ENCODE measurements at places on chromosomes 5 and 9.

GRCh38 chr9:95017661-95018060, 291.2 kb downstream of the AOPEP start:
- no peak for DNase-seq

GRCh38 chr9:6199596-6199995, 16.0 kb upstream of the IL33 start:
- DNase-seq, result no peak

- no peak for DNase-seq
These were observed 14.6 kb downstream of the PAPPA start for GRCh38 chr9:116168231-116168630.

DNA sequence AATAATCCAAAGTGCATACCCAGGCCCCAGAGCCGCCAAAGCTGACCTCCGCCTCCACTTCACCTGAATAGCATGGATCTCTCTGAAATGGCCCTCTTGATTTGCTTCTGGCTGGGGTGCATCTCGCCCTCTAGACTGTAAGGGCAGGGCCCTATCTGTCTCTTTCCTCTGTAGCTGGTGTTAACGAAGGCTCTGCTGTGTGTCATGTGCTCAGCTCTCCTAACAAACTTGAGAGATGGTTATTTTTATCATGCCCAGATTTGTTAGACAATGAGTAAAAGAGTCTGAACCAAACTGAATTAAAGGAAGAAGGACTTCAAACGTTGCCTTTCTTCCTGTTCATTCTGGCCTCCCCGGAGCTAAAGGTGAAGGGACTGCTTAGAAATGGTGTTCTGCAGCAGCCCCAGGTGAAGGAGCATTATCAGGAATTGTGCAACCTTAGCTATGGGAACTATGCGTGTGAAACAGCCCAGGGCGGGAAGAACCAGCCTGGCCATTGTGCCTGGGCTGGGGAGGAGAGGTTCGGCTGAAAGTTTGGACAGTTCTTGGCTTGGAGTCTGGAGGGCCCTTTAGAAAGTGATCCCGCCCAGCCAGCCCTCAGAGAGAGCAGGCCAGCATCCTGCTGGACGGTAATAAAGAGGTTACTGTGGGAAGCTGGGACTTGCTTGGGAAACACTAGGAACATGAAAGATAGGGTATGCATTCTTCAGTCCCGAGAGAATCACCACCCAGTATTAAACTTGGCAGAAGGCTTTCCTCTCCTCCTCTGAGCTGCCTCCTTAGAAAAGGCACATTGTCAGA, 73.5 kb downstream of the WWC1 start:
- no peak for DNase-seq

GRCh38 chr5:143118222-143118621, 285.3 kb downstream of the NR3C1 start:
- DNase-seq, result no peak

DNA sequence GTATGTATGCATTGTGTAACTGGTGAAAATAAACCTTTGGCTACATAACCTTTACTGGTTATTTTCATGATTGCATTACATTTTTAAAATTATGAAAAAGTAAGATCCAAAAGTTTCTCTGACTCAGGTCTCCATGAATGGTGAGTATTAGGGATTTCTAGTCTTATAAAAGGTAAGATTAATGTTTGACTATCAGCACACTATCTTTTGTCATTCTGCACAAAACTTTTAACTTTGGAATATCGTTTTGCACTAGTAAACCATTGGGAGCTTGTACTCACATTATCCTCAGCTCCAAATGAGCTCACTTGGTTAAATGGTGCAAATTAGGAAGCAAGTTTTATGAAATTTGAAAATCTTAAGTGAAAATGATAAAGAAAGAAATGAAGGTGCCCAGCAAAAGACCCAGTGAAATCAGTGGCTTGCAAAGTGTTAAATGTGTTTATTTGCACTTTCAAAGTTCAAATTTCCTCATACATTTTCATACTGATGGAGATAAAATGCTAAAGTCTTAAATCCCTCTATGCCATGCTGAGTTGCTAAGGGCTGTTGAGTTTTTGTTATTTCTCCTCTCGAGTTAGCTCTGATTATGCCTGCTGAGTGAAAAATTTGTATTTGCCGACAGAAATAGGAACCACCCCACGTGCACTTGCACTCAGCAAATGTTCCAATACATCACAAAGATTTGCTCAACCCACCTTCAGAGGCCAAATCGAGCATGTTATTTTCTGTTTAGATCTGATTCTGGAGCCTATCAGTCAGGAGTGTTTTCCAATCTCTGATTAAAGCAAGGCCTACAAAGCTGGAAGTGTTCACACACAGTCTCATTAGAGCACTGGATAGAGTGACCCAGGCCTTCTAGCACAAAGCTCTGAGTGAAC, 885.7 kb downstream of the NR2F1-AS1 start:
- no peak for DNase-seq

DNA sequence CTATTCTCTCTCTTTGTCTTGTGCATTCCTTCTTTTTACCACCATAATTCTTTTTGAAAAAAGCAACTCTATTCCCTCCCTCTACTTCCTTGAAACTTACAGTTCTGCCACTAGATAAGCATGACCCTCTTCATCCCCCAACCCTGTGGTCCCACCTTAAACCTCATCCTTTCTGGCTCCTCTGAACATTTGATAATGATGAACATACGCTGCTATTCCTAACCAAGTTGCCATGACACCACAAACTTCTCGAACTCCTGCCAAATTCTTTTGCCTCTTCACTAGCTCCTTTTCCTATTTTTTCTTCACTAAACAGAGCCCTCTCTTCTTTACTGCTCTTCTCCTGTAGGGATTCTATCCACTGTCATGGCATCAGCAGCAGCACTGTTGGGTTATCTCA, 57.1 kb downstream of the MOCS2 start:
- DNase-seq, result no peak

DNA sequence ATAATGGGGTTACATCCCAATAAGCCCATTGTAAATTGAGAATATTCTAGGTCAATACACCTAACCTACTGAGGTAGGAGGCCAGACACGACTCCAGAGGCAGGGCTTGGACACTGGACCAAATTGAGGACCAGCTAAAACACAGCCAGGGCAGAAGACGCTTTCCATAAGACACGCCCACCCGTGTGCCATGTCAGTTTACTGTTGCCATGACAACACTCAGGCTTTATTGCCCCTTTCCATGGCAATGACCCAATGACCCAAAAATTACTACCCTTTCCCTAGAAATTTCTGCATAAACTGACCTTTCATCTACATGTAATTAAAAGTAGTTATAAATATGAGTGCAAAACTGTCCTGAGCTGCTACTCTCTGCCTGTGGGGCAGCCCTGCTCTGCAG, 31.5 kb downstream of the SLC22A4 start:
- DNase-seq, result no peak

DNA sequence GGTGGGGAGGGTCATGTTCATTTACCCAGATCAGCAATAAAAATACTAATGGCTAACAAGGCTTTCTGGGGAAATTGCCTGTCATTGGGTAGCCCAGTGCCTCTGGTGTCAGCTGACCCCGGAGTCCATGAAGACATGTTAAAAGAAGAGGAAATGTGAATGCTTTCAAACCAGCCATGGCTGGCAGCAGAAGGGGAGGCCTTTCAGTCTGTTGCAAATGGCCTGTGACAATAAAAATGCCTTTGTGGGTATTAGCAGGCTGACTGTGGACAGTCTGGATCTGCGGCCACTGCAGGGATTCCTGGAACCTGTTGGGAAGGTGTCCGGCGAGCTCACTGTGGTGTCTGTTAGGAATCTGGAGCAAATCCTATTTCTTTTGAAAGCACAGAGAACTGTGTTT, 7.5 kb downstream of the ABL1 start:
- no peak for DNase-seq

GRCh38 chr5:156450778-156451177, 123.8 kb downstream of the SGCD start:
- DNase-seq, result no peak

DNA sequence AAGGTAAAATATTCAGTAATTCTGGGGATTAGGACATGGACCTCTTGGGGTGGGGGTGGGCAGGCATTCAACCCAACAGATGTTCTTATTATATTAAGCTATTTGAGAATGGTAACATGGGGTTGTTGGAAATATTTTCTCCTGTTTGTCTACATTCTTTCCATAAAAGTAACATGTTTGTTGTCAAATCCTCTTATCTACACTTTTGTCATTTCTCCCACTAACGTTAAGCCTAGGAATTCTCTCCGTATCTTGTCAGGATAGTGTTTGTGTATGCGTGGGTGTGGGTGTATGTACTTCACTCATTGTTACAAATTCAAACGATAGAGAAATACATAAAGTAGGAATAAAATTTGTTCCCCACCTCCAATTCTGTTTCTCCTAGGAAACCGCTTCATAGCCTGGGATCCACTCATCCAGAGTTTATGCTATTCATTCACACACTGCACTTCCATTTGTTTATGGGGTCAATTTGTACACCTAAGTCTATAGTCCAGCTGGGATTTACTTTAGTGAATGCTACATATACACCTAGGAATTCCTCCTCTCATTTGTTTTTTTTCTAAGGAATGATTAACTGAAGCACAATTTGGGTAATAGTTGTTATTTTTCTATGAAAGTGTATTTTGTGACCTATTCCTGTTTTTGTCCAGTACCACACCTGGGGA, 216.8 kb downstream of the DCP2 start:
- no peak for DNase-seq

DNA sequence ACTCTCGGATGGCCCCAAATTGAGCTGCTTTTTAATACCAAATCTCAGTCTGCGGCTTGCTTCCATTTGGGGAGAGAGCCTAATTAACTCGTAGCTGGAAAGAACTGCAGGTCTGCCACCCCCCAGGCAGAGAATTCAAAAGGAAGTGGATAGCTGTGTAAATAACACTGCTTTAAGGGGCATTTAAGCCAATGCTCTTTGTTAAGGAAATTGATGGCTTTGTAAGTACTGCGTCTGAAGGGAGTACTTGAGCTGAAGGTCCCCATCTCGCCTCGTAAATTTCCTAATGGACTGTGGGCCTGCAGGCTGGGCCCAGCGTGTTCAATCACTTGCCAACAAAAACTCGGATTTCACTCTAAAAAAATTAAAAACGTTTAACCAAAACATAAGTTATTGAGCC, 132.7 kb downstream of the PAPPA start:
- DNase-seq, result no peak

- no peak for DNase-seq
These were observed 28.6 kb downstream of the NKD2 start for GRCh38 chr5:1037123-1037670.

GRCh38 chr9:125842242-125842641, 95.1 kb downstream of the PBX3 start:
- DNase-seq, result no peak

DNA sequence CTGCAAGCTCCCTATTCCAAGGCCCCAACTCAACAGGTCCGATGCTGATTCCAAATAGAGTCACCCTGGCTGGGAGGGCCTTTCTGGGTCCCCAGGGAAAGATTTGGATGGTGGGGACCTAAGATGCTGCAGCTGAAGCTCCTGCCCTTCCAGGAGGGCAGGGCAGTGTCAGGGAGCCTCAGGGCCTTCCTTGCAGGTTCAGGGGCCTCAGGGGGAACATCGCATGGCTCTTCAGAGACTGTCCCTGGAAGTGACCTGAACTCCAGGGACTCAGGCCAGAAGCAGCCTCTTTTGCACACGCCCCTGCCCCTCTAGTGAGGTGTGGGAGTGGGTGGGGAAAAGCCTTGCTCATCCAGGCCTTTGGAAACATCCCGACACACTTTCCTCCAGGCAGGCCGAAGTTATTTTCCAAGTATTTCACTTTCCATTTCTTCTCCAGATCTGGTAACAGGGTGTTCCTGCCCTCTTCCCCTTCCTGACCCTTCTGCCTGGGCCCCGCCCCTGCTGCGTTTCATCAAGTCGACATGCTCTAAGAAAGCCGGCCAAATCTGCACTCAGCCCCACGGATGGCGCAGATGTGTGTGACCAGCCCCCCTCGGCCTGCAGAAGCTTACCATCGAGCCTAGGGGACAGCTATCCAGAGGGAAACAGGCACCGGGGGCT, 159.5 kb downstream of the FGF18 start:
- no peak for DNase-seq

DNA sequence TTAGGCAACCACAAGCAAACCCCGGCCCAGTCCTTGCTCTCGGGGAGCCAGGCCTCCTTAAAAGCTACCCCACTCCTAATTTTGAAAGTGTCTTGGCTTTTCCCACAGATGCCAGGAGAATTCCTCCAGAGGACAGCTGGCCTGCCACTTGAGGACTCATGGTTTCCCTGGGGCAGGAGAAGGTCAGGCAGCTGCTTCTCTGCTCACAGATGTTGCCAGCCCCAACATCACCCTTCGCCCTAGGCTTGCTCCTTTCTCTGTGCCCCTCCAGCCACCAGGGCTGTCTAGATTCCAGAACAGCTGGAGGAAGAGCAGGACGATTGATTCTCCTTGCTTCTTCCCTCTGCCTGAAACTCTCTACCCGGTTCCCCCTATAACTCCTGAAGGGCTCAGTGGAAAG, 8.5 kb downstream of the GGTA1 start:
- no peak for DNase-seq

GRCh38 chr5:96439477-96440184, 6.6 kb upstream of the PCSK1 start:
- no peak for DNase-seq

DNA sequence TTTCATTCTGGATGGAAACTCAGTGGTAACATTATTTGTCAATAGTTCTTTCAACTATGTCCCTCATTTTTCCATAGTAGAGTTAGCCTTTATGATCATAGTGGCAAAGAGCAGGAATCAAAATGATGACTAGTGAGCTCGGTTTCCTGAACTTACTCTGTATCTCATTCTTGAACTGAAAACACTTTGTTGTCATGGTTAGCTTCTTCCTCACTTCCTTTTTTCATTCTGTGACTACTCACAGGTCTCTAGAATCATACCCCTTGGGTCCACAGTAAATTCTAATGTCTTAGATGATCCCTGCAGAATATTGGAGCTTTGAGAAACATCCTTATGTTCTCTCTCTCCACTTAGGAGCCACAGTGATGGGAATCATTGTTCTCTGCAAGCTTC, 29.4 kb upstream of the RECK start:
- no peak for DNase-seq

- no peak for DNase-seq
These were observed 50.9 kb upstream of the STARD4 start for GRCh38 chr5:111563031-111563822.

DNA sequence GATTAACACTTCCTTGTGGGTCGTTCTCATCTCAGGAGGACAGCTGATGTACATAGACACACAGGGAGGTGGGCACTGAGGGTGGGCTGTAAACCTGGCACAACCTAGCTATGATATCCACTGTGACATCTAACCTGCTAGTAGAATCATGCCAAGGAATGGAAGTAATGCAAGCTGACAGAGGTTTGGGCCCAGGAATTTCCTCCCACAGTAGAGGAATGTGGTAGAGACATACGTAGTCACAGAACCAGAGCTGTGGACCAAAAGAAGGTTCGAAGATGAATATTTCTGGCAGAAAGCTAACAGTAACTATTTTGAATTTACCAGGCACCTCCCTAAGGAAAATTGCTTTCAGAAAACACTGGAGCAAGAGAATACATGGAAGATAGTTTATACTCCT, 15.2 kb upstream of the DNAJC25 start:
- DNase-seq, result no peak

DNA sequence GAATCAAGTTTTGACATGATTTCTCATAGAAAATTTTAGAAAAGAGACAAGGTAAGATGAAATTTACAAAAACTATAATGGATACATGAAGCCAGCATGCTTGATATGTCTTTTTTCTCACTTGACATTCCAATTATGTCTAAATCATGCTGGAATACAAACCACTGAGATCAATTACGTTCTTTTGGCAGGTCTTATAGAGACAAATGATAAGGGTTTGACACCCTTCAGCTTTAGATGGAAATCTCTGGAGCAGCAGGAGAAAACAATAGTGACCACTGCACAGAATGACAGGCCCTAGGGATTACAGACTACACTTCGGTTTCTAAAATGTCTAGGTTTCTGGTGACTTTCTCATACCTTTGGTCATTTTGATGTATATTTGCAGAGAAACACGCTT, 342.9 kb downstream of the TRPM3 start:
- no peak for DNase-seq

Measured in stimulated activated naive CD4-positive, alpha-beta T cell (primary cell).